Heart left ventricle (tissue), 16 donors: ENCODE measurements at places on chromosomes 1 and 21. TPM values are rescaled to one million over a fixed set of nuclear protein-coding genes. Genes with fewer than 3 reads are reported as not detected.

Gene MRPL39
- 51.8 TPM for total RNA-seq

Gene SAMSN1
- total RNA-seq: 21.2 TPM

Gene CD244
- 0.10 TPM for total RNA-seq

Gene RAB3B
- not detected for total RNA-seq
